ENCODE measurements at places on chromosomes 11 and 22.

GRCh38 chr22:17938484-17938924, 85.9 kb downstream of the MICAL3 start:
- no peak for DNase-seq

DNA sequence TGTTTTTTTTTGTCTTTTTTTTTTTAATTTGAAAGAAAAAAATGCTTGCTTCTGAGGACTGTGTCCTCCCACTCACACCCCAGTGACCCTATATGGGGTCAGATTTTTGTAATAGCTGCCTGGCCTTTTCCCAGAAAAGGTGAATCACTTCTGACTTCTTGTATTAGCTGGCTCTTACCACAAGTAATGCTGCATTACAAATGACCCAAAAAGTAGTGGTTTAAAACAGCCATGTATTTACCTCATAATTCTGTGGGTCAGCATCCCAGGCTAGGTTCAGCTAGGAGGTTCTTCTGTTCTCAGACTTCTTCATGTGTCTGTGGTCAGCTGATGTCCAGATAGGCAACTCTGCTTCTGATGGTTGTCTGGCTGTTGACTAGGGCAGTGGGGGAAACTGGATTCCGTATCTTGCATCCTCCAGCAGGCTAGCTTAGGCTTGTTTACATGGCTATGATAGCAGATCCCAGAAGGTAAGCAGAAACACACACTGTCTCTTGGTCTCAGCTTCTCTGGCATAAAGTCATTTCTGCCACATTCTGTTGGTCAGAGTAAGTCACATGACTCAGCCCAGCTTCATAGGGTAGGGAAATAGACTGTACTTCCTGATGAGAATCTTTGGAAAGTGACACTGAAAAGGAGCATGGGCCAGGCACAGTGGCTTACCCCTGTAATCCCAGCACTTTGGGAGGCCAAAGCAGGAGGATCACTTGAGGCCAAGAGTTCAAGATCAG, 19.5 kb downstream of the LHFPL7 start:
- no peak for DNase-seq

GRCh38 chr11:44832452-44832851, 105.7 kb downstream of the TSPAN18 start:
- DNase-seq: no peak

DNA sequence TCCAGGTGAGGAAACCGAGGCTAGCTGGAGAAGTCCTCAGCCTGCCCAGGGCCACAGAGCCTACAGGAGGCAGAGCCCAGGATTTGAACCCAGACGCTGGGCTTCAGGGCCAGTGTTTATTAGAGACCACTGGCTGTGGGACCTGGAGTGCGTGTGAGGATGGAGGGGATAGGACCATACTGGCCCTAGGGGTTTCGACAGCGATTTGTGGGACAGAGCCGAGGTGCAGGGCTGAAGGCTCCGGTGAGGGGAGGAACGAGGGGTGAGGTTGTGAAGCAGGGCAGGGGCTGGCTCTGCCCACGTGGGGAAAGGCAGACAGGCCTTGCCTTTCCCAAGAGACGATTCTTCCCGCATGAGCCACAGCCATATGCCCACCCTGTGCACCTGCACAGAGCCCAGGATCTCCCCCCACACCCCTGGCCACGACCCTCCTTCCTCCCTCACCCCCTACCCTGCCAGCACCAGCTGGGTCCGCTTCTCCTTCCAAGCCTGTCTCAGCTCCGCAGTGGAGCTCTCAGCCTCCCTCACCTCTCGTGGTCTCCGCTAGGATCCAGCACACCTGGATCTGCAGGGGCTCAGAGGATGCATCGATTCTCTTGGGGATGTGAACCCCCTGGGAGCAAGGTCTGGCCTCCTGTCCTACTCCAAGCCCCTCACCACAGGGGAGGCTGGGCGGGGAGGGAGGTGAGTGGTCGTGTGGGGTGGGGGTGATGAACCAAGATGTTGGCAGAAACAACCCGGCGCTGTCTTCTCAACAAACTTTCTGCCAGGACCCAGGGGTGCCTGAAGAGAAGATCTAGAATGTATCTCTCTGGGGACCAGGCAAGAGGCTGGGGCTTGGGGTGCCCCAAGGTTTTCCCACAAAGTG, 58.4 kb downstream of the RTL6 start:
- no peak for DNase-seq

GRCh38 chr11:103881584-103881983, 154.9 kb upstream of the DDI1 start:
- DNase-seq: no peak

- DNase-seq: no peak
Observed at GRCh38 chr11:10304495-10305261, at the start of gene ADM. TSS of gene ADM (plus strand) at chr11:10305073. CDS start at chr11:10305701, 628 bp downstream.

GRCh38 chr11:46981436-46981835, 44.9 kb downstream of the CSTPP1 start:
- no peak for DNase-seq

DNA sequence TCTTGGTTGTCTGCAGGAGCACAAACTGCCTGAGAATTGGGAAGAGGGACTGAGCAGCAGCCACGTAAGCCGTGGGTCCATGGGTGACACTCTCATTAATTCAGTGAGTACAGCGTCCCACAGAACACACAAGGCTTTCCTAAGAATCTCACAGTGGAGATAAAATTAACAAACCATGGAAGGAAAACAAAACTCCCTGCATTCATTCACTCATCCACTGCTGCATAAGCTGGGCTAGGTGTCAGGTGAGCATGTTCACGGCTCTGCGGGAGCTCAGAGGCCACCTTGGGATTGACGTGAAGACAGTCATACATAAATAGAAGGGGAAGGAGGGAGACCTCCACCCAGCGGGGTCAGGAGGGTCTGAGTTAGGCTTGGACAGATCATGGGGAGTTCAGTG, 1442.7 kb downstream of the TBC1D22A start:
- DNase-seq: no peak

- DNase-seq: no peak
Observed at GRCh38 chr22:49660321-49660720, 167.4 kb downstream of the BRD1 start.

- no peak for DNase-seq
Observed at GRCh38 chr11:34275486-34275885, 82.3 kb downstream of the ABTB2 start.

- DNase-seq: no peak
Observed at GRCh38 chr22:21800552-21801303, 65.1 kb upstream of the YPEL1 start.

DNA sequence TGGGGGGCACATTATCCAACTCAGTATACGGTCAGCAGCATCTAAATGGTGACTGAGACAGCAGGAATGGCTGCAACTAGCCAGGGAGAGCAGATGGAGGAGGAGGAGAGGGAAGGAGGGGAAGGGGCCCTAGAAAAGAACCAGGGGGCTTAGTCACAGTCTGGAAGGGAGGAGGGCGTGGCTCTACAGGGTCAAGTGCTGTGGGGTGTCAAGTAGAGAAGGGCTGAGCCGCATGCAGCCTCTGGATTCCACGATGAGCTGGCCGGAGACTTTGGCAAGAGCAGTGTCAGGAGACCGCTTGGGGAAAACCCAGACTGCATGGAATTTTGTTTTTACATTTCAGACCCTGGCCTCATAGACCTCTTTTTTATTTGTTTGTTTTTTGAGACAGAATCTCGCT, 25.8 kb upstream of the PPFIA1 start:
- DNase-seq: no peak

GRCh38 chr11:114079511-114080065, 20.1 kb downstream of the ZBTB16 start:
- no peak for DNase-seq

All from activated CD8-positive, alpha-beta memory T cell treated with anti-CD3 and anti-CD28 coated beads for 48 hours (primary cell).